Spleen (tissue), 13 donors: ENCODE measurements at places on chromosomes 3 and 15. TPM values are rescaled to one million over a fixed set of nuclear protein-coding genes. Genes with fewer than 3 reads are reported as not detected.

PRTG gene
- total RNA-seq: 0.60 TPM

TTBK2 gene
- total RNA-seq: 19.6 TPM

RBP2 gene
- not detected for total RNA-seq

RLBP1 gene
- total RNA-seq: not detected

KCNH8 gene
- total RNA-seq: 1.2 TPM

GPR27 gene
- total RNA-seq: 15.3 TPM

CSPG4 gene
- 10.2 TPM for total RNA-seq

HAUS2 gene
- 20.8 TPM for total RNA-seq

SCG3 gene
- total RNA-seq: not detected

CGNL1 gene
- total RNA-seq: 0.34 TPM

ST3GAL6 gene
- 16.8 TPM for total RNA-seq

CD80 gene
- total RNA-seq: 15.9 TPM

FBXO40 gene
- not detected for total RNA-seq

GPR15 gene
- total RNA-seq: 11.9 TPM

NR1D2 gene
- 43.4 TPM for total RNA-seq

- no peaks in the 10 kb centered on the region for H3K36me3 ChIP-seq
- H3K27me3 ChIP-seq: no peaks in the 10 kb centered on the region
- no peaks in the 10 kb centered on the region for H3K4me1 ChIP-seq
- H3K4me3 ChIP-seq: no peak overlapping the region
- DNase-seq: no peak
Measured at GRCh38 chr3:2661078-2661477, 449.1 kb downstream of the IL5RA start.

GRCh38 chr3:127065561-127066290, 82.8 kb downstream of the PLXNA1 start:
- H3K4me3 ChIP-seq: no peak overlapping the region
- DNase-seq: peak; percentile 41
- H3K36me3 ChIP-seq: no peaks in the 10 kb centered on the region
- no peaks in the 10 kb centered on the region for H3K4me1 ChIP-seq
- H3K27ac ChIP-seq: no peak overlapping the region
- no peaks in the 10 kb centered on the region for H3K27me3 ChIP-seq

DNA sequence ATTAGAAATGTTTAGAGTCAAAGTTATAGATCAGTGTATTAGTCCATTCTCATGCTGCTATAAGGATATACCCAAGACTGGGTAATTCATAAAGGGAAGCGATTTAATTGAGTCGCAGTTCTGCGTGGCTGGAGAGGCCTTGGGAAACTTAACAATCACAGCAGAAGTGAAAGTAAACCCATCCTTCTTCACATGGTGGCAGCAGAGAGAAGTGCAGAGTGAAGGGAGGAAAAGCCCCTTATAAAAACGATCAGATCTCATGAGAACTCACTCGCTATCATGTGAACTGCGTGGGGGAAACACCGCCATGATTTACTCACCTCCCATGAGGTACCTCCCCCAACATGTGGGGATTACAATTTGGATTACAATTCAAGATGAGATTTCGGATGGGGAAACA, 871.5 kb downstream of the DIPK2A start:
- H3K27me3 ChIP-seq: no peaks in the 10 kb centered on the region
- no peak overlapping the region for H3K27ac ChIP-seq
- H3K4me3 ChIP-seq: no peak overlapping the region

GRCh38 chr3:69439643-69440270, 53.9 kb upstream of the FRMD4B start:
- no peak for DNase-seq
- H3K4me3 ChIP-seq: no peak overlapping the region
- peaks cover 19% of the 10 kb centered on the region for H3K4me1 ChIP-seq
- H3K27ac ChIP-seq: peak overlapping the region; percentile 34

GRCh38 chr3:123445702-123446101, 3.2 kb downstream of the ADCY5 start:
- peaks cover 49% of the 10 kb centered on the region for H3K27me3 ChIP-seq
- H3K36me3 ChIP-seq: no peaks in the 10 kb centered on the region
- H3K4me3 ChIP-seq: no peak overlapping the region
- no peak overlapping the region for H3K27ac ChIP-seq

- H3K36me3 ChIP-seq: no peaks in the 10 kb centered on the region
- H3K4me1 ChIP-seq: no peaks in the 10 kb centered on the region
- DNase-seq: no peak
- H3K27ac ChIP-seq: no peak overlapping the region
- H3K4me3 ChIP-seq: no peak overlapping the region
- no peaks in the 10 kb centered on the region for H3K27me3 ChIP-seq
Measured at GRCh38 chr3:43155464-43156121, 49.7 kb upstream of the POMGNT2 start.

GRCh38 chr3:16904423-16905417, 20.0 kb downstream of the PLCL2 start:
- H3K36me3 ChIP-seq: no peaks in the 10 kb centered on the region
- DNase-seq: no peak
- no peaks in the 10 kb centered on the region for H3K27me3 ChIP-seq
- H3K4me3 ChIP-seq: no peak overlapping the region
- peak overlapping the region; percentile 16 for H3K27ac ChIP-seq
- peaks cover 15% of the 10 kb centered on the region for H3K4me1 ChIP-seq

DNA sequence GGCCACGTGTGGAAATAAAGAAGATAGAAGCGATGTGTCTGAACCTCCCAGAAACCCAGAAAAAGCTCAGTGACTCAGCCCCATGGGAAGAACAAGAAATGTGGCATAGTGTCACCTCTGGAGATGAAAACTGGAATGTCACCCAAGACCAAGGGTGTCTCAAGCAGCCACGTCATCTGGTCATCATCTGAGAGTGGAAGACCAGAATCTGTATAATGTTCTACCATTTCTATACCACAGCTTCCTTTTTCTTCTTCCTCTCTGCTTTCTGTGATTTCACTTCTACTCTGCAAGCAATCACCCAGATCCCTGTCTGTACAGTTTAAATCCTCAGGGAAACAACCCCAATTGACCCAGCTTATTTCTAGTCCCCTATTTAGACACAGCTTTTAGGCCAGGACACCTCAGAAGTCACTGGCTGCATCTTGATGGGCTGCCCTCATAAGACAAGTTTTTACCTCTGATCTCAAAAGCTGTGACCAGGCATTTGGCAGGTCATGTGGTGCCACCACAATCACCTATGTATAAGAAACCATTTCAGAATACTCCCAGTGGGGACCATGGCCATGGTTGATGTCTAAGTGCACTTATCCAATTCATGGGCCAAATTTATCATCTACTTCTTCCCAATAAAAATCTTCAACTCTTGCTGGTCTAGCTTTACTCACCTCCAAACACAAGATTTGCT, 278.5 kb upstream of the UMPS start:
- no peak for DNase-seq
- no peak overlapping the region for H3K4me3 ChIP-seq
- no peaks in the 10 kb centered on the region for H3K4me1 ChIP-seq
- peaks cover 3% of the 10 kb centered on the region for H3K36me3 ChIP-seq

DNA sequence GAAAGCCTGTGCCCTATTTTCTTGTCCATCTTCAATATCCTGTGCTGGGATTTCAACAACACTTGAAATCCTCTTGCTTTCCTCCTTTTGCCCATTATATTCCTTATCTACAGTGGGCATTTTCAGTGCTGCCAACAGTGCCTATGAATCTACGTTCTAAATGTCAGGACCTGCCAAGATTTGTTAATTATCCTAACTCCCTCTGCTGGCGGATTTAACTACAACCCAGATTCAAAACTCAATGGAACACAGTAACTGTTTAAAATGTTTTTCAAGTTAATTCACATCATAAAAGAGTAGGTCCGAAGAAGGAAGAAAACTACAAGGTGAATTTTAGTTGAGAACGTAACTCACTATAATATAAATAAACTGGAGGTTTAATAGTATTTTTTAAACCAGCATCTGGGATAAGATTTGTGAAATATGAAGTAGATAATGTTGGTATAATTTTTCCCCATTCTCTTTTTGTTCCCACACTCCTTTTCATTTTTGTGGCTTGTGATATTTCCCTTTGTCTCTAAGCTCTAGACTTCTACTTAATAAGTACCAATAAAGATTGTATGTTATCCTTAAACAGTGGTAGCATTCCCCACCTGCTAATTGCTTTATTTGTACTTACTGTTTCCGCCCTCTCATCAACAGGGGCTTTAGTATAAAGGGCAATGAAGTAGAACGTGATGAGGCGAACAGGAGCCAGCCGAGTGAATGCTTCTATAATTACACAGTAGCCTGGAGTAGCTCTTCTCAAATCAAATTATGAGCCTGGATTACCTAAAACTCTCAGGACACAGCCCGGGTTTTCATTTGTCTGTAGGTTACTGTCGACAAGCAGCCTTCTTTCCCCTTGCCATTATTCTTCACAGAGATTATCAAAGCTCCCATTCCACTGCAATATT, 302.5 kb upstream of the ATP11B start:
- DNase-seq: no peak
- no peaks in the 10 kb centered on the region for H3K4me1 ChIP-seq
- no peak overlapping the region for H3K27ac ChIP-seq
- no peaks in the 10 kb centered on the region for H3K27me3 ChIP-seq
- H3K4me3 ChIP-seq: no peak overlapping the region
- no peaks in the 10 kb centered on the region for H3K36me3 ChIP-seq

GRCh38 chr15:41018534-41018933, 65.3 kb downstream of the CHAC1 start:
- DNase-seq: no peak
- H3K4me1 ChIP-seq: peaks cover 62% of the 10 kb centered on the region
- H3K27ac ChIP-seq: peak overlapping the region; percentile 48
- no peaks in the 10 kb centered on the region for H3K27me3 ChIP-seq
- no peak overlapping the region for H3K4me3 ChIP-seq
- H3K36me3 ChIP-seq: peaks cover 46% of the 10 kb centered on the region

GRCh38 chr3:144586382-144586781, 614.8 kb downstream of the DIPK2A start:
- H3K4me1 ChIP-seq: no peaks in the 10 kb centered on the region
- H3K27me3 ChIP-seq: no peaks in the 10 kb centered on the region
- DNase-seq: no peak
- H3K36me3 ChIP-seq: no peaks in the 10 kb centered on the region

- no peaks in the 10 kb centered on the region for H3K36me3 ChIP-seq
- no peak overlapping the region for H3K27ac ChIP-seq
- DNase-seq: no peak
- H3K4me3 ChIP-seq: no peak overlapping the region
- H3K4me1 ChIP-seq: peaks cover 5% of the 10 kb centered on the region
Measured at GRCh38 chr3:48001991-48002390, 14.2 kb downstream of the MAP4 start.

GRCh38 chr3:151093148-151093547, 7.7 kb downstream of the MED12L start:
- no peak overlapping the region for H3K27ac ChIP-seq
- H3K36me3 ChIP-seq: no peaks in the 10 kb centered on the region
- H3K4me1 ChIP-seq: no peaks in the 10 kb centered on the region
- no peak for DNase-seq

GRCh38 chr15:65956307-65956706, 87.0 kb downstream of the RAB11A start:
- DNase-seq: no peak
- no peak overlapping the region for H3K4me3 ChIP-seq
- peaks cover 12% of the 10 kb centered on the region for H3K27me3 ChIP-seq
- H3K36me3 ChIP-seq: no peaks in the 10 kb centered on the region
- no peaks in the 10 kb centered on the region for H3K4me1 ChIP-seq

GRCh38 chr3:81776643-81777042, 15.2 kb upstream of the GBE1 start:
- H3K27ac ChIP-seq: no peak overlapping the region
- H3K4me1 ChIP-seq: no peaks in the 10 kb centered on the region
- no peak overlapping the region for H3K4me3 ChIP-seq
- no peak for DNase-seq

- H3K4me1 ChIP-seq: no peaks in the 10 kb centered on the region
- H3K27ac ChIP-seq: no peak overlapping the region
Measured at GRCh38 chr3:186142393-186142932, 33.6 kb upstream of the ETV5 start.

GRCh38 chr3:65604863-65605526, 433.7 kb downstream of the MAGI1 start:
- no peak overlapping the region for H3K4me3 ChIP-seq
- DNase-seq: no peak
- no peaks in the 10 kb centered on the region for H3K36me3 ChIP-seq
- no peaks in the 10 kb centered on the region for H3K27me3 ChIP-seq
- no peak overlapping the region for H3K27ac ChIP-seq

- H3K4me1 ChIP-seq: no peaks in the 10 kb centered on the region
- H3K27me3 ChIP-seq: no peaks in the 10 kb centered on the region
- H3K36me3 ChIP-seq: no peaks in the 10 kb centered on the region
- H3K27ac ChIP-seq: no peak overlapping the region
Measured at GRCh38 chr15:94182883-94183282, 48.5 kb upstream of the MCTP2 start.

GRCh38 chr15:48103647-48104046, 17.1 kb upstream of the SLC24A5 start:
- no peak overlapping the region for H3K27ac ChIP-seq
- DNase-seq: no peak
- H3K4me3 ChIP-seq: no peak overlapping the region
- H3K36me3 ChIP-seq: no peaks in the 10 kb centered on the region
- H3K27me3 ChIP-seq: no peaks in the 10 kb centered on the region
- no peaks in the 10 kb centered on the region for H3K4me1 ChIP-seq

- no peak for DNase-seq
- no peak overlapping the region for H3K4me3 ChIP-seq
- no peaks in the 10 kb centered on the region for H3K36me3 ChIP-seq
- no peak overlapping the region for H3K27ac ChIP-seq
- H3K4me1 ChIP-seq: no peaks in the 10 kb centered on the region
Measured at GRCh38 chr15:100307241-100308212, 34.2 kb downstream of the ADAMTS17 start.

- no peak overlapping the region for H3K27ac ChIP-seq
- H3K4me1 ChIP-seq: no peaks in the 10 kb centered on the region
- H3K27me3 ChIP-seq: no peaks in the 10 kb centered on the region
- no peaks in the 10 kb centered on the region for H3K36me3 ChIP-seq
- DNase-seq: no peak
Measured at GRCh38 chr3:106423321-106424225, 554.8 kb upstream of the CBLB start.

- no peak for DNase-seq
- H3K4me3 ChIP-seq: no peak overlapping the region
- H3K36me3 ChIP-seq: no peaks in the 10 kb centered on the region
- H3K27me3 ChIP-seq: peaks cover 3% of the 10 kb centered on the region
Measured at GRCh38 chr3:140438736-140439470, 239.0 kb upstream of the TRIM42 start.

GRCh38 chr3:172746475-172746874, 4.1 kb upstream of the ECT2 start:
- no peaks in the 10 kb centered on the region for H3K27me3 ChIP-seq
- H3K4me1 ChIP-seq: peaks cover 13% of the 10 kb centered on the region
- H3K36me3 ChIP-seq: no peaks in the 10 kb centered on the region
- H3K4me3 ChIP-seq: no peak overlapping the region

DNA sequence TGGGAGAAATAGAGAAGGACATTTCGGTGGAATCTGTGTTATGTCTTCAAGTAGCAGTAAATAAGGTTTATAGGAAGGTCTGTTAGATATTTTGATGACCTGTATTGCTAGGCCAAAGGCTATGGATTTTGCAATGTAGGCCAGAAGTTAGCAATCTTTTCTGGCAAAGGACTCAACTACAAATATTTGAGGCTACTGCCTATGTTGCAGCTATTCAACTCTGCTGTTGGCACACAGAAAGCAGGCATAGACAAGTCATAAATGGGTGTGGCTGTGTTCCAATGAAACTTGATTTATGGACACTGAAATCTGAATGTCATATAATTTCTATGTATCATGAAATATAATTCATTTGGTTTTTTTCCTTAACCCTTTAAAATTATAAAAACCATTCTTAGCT, 438.7 kb upstream of the C2CD4B start:
- DNase-seq: no peak
- H3K4me3 ChIP-seq: no peak overlapping the region
- H3K27me3 ChIP-seq: no peaks in the 10 kb centered on the region

- H3K4me3 ChIP-seq: no peak overlapping the region
- no peak for DNase-seq
- H3K36me3 ChIP-seq: no peaks in the 10 kb centered on the region
- no peaks in the 10 kb centered on the region for H3K27me3 ChIP-seq
Measured at GRCh38 chr3:24167429-24167828, 222.3 kb downstream of the NR1D2 start.
